Activated CD8-positive, alpha-beta T cell treated with anti-CD3 and anti-CD28 coated beads, Interleukin-2, amount 10 ng/mL, durations not matched to agents 7 days and 5 days (primary cell): ENCODE measurements at places on chromosomes 12 and 14. TPM values are rescaled to one million over a fixed set of nuclear protein-coding genes. Genes with fewer than 3 reads are reported as not detected.

The HOXC12 gene
- total RNA-seq = not detected

The ASB2 gene
- 15.8 TPM for total RNA-seq

The TPPP2 gene
- total RNA-seq = not detected

The CCDC63 gene
- total RNA-seq = not detected

The MEG3 gene
- total RNA-seq = not detected

The GLT8D2 gene
- total RNA-seq = not detected

The BEGAIN gene
- total RNA-seq = 1.2 TPM

The HOXC6 gene
- not detected for total RNA-seq

The SLC38A4 gene
- total RNA-seq = not detected

The CLEC4A gene
- not detected for total RNA-seq

The SPRYD4 gene
- total RNA-seq = 3.1 TPM

The DIO3 gene
- total RNA-seq = not detected

The TMEM119 gene
- not detected for total RNA-seq

The FAM90A1 gene
- 0.10 TPM for total RNA-seq

The REC8 gene
- 54.5 TPM for total RNA-seq

The CD163L1 gene
- total RNA-seq = not detected

The SMIM41 gene
- not detected for total RNA-seq

The BRMS1L gene
- total RNA-seq = 5.1 TPM

The PGF gene
- 0.21 TPM for total RNA-seq

The SLCO1C1 gene
- not detected for total RNA-seq

The BBOF1 gene
- total RNA-seq = 1.2 TPM

The COCH gene
- 2.3 TPM for total RNA-seq

The IQSEC3 gene
- total RNA-seq = 2.6 TPM

The MGST1 gene
- total RNA-seq = not detected

The PCED1B gene
- total RNA-seq = 72.1 TPM

The GLIPR1 gene
- 33.0 TPM for total RNA-seq

The KRT2 gene
- total RNA-seq = 0.10 TPM

The KRT75 gene
- not detected for total RNA-seq

The GPR162 gene
- total RNA-seq = 0.13 TPM

The CDK17 gene
- 38.2 TPM for total RNA-seq

The PTPN21 gene
- total RNA-seq = not detected

The GALNT9 gene
- not detected for total RNA-seq

The PLEKHG7 gene
- not detected for total RNA-seq

The AQP6 gene
- total RNA-seq = not detected

The PLEK2 gene
- total RNA-seq = not detected

The CATSPERB gene
- total RNA-seq = 1.5 TPM

The SELPLG gene
- total RNA-seq = 150 TPM

The RAD9B gene
- total RNA-seq = 0.68 TPM

The CCDC88C gene
- 147 TPM for total RNA-seq

The WDHD1 gene
- 46.6 TPM for total RNA-seq

The CD69 gene
- 115 TPM for total RNA-seq

The ADSS1 gene
- total RNA-seq = 1.8 TPM

The MIPOL1 gene
- not detected for total RNA-seq

The HHIPL1 gene
- not detected for total RNA-seq

The RTN1 gene
- total RNA-seq = not detected

The EEF1AKMT3 gene
- total RNA-seq = 3.1 TPM

The ALG10 gene
- 15.7 TPM for total RNA-seq

The REP15 gene
- total RNA-seq = not detected

The SIX4 gene
- 0.10 TPM for total RNA-seq

The TPH2 gene
- not detected for total RNA-seq

The FAM186B gene
- total RNA-seq = 0.18 TPM

The IL26 gene
- 0.23 TPM for total RNA-seq
